CD4-positive, alpha-beta T cell (primary cell): ENCODE measurements at places on chromosomes 1 and 21. TPM values are rescaled to one million over a fixed set of nuclear protein-coding genes. Genes with fewer than 3 reads are reported as not detected.
A peak's percentile ranks its signal among the peaks of the same experiment; 100 is the strongest.

The PALMD gene
- total RNA-seq = not detected

The KCNAB2 gene
- 147 TPM for total RNA-seq

The CFHR3 gene
- not detected for total RNA-seq

The FBLIM1 gene
- total RNA-seq = 0.50 TPM

DNA sequence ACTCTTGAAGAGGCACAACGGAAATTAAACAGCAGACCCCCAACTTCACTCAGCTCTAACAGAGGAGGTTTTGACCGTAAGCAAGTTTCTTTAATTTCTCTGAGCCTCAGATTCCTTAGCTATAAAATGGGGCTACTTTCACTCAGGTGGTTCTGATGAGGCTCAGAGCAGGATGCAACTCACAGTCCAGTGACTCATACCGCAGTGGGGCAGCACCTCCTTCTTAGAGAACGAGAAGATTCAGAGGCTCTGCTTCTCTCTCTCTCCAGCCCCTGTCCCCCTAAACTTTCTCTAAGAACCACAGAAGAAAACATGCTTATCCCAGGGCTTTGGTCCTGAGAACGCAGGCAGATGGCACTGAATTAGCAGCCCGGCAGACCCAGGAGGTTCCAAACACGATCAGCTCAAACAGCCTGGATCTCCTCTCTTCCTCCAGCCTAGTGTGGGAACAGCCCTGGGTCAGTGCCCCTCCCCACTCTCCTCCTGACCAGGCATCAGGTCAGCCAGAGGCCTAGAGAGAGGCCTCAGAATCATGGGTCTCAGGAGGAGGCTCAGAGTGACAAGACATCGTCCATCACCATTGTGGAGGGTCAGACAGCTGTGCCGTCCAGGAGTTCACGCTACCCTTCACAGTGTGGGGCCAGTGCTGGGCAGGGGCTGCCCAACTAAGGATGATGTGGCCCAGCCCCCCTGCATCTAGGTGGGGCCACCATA lies 433.0 kb downstream of the PTPRU start:
- DNase-seq = no peak

DNA sequence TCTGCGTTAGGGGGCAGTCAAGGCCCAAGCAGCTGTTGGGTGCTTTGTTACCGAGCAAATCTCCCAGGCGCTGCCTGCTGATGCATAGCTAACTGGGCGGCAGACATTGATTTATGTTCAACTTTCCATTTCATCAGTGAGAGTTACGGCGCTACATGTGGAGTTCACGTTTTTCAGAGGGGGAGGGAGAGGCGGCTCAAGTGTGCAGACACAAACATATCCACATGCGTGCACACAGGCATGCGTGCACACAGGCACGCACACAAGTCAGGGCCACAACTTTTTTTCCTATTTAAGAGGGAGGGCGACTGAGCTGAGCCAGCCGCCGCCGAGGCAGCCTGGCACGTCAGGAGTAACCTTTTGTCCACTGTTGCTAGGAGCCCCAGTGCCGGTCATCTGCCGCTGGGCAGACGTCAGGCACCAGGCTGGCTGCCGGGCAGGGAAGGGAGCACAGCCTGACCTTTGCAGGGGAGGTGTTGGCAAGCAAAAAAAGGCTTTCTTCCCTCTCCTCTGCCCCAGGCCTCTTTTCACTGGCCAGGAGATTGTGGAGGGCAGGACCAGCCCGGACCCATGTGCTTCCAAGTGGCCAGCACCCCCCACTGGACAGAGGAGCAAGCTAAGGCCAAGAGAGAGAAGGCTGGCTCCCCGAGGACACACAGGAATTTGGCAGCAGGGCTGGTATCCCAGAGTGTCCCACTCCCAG lies 73.3 kb downstream of the MRPL37 start:
- DNase-seq = no peak

DNA sequence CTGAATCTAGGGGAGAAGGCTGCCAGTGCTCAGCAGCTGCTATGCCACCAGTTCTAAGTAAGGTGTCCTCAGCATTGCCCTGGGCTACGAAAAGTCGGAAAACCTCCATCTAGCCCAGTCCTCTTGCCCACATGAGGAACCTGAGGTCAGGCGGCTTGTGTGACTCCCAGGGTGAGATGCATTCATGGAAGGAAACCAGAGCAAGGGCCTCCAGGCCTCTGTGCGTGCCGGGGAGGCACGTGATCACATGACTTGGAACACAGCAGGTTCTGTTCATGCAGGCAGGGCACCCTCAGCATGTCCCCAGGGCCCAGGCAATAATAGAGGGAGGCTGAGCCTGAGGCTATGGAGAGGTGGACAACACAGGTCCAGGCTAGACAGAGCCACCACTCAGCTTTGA lies 312.5 kb upstream of the DUSP10 start:
- no peak for DNase-seq

The TPTE gene
- not detected for total RNA-seq

The DIO1 gene
- not detected for total RNA-seq

- no peak for DNase-seq
These were observed 48.3 kb upstream of the DPH5 start for GRCh38 chr1:101073836-101074235.

DNA sequence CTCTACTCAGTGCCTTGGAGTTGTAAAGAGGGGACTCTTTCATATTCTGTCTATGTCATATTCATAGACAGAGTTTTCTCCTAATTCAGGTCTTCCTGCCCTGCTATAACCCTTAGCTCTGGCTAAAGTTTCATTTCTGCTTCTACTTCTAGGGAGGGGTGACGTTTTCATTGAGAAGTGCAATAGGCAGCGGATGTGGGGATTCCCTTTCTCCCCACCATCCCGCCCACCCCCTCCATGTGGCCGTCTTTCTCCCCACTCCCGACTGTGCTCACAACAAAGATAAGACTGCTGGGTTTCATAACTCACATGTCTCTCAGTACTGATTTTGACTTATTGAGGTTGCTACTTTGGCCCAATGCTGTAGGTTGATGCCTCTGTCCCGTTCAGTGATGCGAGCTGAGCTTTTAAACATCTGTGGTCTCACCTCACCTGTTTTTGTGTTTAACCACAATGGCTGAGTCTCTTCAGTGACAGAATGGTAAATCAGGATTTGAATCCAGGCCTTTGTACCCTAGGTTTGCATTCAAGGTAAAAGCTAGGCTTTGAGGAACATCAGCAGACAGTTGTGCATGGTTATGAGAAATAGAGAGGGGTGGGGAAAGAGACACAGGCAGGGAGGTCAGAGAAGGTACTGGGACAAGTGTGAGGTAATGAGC lies 7.8 kb upstream of the KIF14 start:
- peak; percentile 1 for DNase-seq

- DNase-seq = no peak
These were observed 30.5 kb downstream of the TMCC2 start for GRCh38 chr1:205258261-205258691.

The ORC1 gene
- 1.3 TPM for total RNA-seq

DNA sequence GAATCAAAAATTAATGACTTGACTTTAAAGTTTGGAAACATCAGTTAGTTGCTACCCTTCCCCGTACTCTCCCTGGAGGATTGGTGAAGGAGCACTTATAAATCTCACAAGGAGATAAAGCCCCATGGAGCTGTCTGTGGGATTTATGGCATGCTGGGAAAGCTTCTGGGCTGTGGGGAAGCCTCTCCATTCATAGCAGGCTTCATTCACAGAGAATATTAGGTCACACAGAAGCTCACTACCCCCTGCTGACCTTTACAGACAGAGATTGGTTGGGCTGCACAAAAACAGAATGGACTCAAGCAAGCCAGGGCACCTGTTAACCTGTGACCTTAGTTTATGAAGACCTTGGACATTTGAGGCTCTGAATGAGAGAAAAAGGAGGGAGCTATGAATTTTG lies 32.1 kb downstream of the RGL1 start:
- DNase-seq = no peak

DNA sequence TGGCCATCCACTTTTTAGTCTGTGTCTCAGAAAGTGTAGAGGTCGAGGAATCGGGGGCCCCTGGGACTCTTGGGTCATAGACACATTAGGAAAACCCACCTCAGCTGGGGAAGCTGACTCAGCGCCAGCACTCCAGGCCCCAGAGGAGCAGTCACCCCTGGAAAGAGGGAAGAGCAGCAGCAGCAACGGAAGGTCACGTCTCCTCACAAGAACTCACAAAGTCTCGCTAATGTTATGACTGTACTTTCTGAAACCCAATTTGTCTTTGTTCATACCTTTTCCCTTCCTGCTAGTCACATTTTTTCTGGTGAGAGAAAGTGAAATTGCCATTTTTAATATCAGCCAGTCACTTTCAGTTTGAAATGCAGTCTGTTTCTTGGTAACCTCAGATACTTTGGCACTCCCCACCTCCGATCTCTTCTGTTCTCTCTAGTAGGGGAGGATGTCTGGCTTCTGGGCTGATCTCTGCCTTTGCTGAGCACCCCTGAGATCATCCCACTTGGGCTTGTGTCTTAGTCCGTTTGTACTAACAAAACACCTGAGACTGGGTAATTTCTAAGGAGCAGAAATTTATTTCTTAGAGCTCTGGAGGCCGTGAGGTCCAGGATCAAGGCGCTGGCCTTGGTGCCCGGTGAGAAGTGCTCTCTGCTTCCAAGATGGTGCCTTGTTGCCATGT lies 6.0 kb upstream of the NLRP3 start:
- no peak for DNase-seq

DNA sequence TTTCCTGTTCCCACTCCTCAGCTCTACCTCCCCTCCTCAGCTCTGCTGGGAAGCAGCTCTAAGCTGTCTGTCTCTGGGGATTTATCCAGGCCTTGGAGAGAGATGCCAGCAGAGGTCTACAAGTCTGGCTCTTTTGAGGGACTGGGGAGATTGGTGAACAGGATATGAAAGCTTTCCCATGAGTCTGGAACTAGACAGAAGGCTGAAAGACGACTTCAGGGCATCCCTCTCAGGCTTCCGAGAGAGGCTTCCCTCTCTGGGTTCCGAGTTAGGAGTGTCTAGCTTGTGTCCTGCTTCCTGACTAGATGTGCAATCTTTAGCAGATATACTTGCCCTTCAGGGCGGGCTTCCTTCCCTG lies 733 bp downstream of the TMEM35B start:
- DNase-seq = no peak

DNA sequence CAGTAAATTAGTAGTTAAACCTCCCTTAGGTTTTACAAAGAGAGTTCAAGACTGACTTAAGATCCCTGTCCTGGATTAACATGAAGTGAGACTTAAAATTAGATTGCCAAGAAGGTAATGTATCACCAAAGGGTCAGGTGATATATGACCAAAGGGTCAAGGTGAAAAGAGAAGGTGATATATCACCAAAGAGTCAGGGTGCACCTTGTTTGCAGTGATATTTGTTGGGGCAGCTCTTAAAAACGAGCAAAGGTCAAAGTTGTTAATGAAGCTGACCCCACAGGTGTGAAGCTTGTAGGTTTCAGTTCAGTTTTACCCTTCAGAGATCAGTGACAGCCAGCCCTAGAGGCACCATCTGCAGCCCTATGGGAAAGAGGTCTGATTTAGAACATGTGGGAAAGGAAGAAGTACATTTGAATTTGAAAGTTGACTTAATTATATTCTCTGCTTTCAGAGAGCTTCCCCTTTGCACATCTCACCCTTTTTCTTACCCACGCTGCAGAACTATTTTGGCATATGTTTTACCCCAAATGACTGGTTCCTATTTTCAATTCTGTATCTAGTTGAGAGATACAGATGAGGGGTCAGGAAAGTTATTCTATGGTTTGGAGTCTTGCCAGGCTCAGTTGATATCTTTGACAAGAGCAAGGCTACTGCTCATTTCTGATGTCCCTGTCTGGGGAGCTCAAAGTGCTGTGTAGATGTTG lies 170.8 kb downstream of the S1PR1 start:
- DNase-seq = no peak

The LYPD8 gene
- total RNA-seq = not detected

GRCh38 chr1:174605198-174605597 lies 157.4 kb downstream of the GPR52 start:
- DNase-seq = no peak

DNA sequence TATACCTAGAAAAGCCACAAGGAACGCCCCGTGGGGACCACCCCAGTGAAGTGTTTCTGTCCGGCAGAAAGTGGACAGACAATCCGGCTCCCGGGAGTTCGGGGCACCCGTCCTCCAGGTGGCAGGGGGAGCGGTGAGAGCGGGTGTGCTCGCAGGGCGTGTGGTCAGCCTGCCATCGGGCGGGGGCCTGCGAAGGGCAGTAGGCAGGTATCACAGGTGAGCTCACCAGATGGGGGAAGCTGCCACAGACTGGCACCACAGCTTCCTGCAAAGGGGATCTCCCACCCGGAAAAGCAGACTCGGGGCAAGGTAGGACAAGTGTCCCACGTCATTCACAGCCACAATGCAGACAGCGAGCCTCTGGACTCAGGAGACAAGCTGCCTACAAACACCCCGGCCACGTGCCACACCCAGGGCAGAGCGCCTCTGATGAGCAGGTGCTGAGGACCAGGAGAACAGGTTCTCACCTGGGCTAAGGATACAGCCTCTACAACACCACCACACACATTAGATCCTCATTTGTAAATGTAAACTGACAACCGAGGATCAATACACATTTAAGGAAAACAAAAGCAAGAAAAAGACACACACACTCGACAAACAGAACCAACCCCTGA lies 36.4 kb downstream of the VPS26C start:
- DNase-seq = no peak

The CDK18 gene
- 1.6 TPM for total RNA-seq

DNA sequence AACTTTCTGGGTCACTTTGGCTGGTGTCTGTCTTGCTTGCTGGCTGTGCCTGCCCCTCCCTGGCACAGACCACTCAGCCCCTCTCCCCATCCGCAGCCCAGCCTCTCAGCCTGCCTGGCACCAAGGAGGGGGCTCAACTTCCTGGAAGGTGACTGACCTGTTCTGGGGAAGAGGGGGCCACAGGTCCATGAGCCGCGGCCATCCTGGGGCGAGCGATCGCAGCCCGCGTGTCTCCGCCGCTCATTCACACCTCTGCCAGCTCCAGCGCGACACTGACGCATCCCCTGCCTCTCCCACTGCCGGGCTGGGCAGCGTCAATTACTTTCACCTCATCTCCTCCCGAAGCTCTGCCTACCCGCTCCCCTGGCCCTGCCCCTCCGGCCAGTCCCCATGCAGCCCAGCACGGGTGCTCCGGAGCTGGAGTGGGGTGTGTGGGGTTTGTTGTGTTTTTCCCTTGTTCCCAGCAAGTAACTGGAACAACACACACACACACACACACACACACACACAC lies 14.3 kb downstream of the SLC6A9 start:
- DNase-seq = no peak

GRCh38 chr1:28803051-28803450 lies 8.9 kb upstream of the OPRD1 start:
- DNase-seq = no peak

The TENT5C gene
- total RNA-seq = 123 TPM

- DNase-seq = no peak
These were observed 14.1 kb downstream of the TATDN3 start for GRCh38 chr1:212805767-212806166.

DNA sequence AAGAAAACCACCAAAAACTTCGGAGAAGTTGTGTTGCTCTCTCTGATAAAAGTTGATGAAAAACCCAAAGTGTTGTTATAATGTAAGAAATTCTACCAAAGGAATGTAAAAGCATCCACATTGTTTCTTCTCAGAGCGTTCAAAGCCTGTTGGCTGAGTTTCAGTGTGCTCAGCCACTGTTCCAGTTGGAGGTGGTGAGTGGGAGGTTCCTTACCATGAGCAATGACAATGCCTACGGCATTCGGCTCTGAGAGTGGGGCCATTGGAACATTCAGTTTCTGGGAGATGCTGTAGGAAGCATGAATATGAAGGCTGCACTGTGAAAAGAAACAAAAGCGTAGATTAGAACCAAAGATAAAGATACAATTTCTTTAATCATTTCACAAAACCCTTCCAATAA lies 20.5 kb upstream of the MYBPHL start:
- DNase-seq = no peak
